CD8-positive, alpha-beta T cell (primary cell): ENCODE measurements at places on chromosomes 5 and 9.

GRCh38 chr5:42377496-42377895, 45.7 kb upstream of the GHR start:
- no peak for DNase-seq

- DNase-seq: no peak
These were observed 104.6 kb upstream of the PPP1R26 start for GRCh38 chr9:135375001-135375400.

- DNase-seq: no peak
These were observed 129.0 kb downstream of the MUSK start for GRCh38 chr9:110797611-110798010.

- no peak for DNase-seq
These were observed 308.8 kb downstream of the EFNA5 start for GRCh38 chr5:107361945-107362344.

- DNase-seq: no peak
These were observed 301.1 kb downstream of the FAM170A start for GRCh38 chr5:119930490-119930889.

DNA sequence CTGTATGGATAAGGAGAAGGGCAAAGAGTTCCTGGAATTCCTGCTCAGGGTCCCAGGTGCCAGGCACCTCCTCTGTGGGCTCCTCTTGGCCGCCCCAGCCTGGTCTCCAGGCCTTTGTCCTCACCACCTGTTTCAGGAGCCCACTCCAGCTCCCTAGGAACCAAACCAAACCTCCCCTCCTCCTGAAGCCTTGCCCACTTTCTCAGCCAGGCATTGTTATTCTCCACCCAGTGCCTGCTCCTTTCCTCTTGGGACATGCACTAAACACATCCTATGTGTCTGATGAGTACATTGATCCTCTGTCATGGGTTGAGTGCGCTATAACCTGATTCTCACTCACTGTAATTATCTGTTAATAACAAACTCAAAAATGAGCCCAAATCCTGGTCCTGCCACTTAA, 189.8 kb downstream of the SPOCK1 start:
- no peak for DNase-seq

DNA sequence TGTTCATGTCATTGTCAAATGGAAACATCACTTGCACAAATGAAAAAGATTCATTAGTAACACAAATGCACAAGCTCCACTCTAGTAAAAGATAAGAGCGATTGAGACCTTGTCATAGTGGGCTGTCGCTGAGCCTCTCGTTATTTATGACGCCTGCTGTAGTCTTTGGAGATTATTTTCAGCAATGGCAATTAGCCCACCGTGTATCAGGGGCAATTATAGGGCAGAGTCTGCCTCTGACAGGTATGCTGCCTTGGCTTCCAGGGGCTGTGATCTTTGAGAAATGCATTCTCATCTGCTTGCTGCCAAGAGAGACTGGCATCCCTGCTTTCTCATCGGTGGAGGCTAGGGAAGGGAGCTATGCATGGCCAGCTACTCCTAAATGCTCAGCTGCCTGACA, 426.8 kb upstream of the CLINT1 start:
- no peak for DNase-seq

DNA sequence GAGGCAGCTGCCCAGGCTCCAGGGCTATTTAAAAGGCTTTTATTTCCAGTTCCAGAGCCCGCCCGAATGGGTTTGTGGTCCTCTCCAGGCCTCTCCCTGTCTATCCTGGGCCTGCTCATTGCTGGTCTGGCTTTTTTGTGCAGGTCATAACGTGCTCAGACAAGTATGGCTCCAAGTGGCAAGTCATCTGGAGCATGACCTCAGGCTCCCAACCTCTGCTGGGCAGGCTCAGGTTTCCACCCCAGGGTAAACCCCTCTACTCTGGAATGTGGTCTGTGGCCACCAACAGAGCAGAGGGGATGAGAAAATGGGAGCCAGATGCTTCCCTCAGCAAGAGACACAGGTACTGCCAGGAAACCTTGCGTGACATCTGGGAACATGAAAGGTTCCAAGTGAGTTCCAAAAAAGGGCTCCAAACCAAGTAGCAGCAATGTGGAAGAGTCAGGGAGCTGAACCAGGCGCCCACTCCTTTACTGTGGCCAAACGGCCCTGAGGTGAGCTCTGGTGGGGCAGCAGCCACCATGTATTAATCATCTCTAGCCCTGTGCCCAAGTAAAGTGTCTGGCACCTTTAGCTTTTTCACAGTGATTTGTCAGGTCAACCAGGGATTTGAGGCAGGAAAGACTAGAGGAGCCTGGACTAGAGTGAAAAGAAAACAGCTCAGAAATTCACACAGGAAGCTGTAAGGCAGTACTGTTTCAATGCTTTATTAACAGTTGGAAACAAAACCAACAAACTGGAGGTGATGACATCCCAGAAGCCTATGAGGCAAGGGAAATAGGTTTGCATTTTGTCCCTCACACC, 25.7 kb downstream of the PCDHGC5 start:
- DNase-seq: no peak
